ENCODE measurements at places on chromosomes 16 and 17. TPM values are rescaled to one million over a fixed set of nuclear protein-coding genes. Genes with fewer than 3 reads are reported as not detected.

GRCh38 chr16:49333259-49333597 lies 40.4 kb upstream of the C16orf78 start:
- no peak for DNase-seq

- DNase-seq, result no peak
Observed at GRCh38 chr16:85667841-85668413, 20.8 kb downstream of the GINS2 start.

GRCh38 chr16:4685292-4685691 lies 8.1 kb upstream of the NUDT16L1 start:
- no peak for DNase-seq

DNA sequence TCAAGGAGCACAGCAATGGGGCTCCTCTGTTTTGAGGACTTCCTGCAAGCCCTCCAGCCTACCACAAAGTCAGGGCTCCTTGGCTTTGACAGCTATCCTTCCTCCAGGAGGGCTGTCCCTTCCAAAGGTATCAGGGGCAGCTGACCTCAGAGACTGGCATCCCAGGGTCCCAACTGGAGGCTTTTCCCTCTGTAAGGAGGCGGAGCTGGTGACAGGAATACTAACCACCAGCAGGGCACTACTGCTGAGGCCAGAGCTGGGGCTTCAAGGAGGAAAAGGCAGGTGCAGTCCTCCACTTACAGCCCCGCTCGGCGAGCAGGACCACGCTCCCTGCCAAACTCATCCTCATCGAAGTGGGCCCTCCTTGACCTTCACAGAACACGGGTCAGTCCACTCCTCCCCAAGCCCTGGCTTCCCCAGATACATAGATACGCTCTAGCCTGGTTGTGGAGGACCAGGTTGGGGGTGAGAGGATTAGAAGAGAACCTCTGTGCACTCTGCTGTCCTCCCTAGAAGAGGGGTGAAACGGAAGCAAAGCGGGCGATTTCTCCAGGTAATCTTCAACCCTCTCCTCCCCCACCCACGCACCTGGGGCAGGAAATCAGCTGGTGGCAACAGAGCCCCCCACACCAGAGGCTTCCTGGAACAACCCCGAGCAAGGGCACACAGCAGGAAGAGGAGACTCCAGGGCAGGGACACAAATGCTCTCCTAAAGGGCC lies 20.5 kb downstream of the ST3GAL2 start:
- no peak for DNase-seq

DNA sequence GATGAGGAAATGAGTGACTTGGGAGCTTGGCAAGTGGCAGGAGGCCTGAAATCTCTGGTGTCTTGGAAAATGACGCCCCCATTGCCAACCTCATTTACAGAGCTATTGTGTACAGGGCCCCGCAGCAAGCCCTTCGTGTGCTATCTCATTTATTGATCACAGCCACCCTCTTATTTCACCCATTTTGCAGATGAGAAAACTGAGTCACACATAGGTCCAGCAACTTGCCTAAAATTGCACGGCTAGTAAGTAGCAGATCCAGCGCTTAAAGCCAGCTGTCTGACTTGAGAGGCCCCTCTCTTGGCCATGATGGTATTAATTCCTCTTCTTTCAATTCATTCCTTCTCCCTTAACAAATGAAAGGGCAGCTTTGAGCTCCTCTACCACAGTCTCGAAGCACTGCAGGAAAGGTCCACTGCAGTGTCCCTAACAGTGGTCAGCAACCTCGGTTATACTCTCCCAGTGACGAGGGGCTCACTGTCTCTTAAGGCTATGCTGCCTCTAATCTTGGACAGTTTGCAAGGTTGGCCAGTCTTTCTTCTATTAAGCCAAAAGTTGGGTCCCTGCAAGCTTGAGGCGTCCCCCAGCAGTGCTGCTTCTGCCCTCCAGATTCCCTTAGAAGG lies 162.2 kb downstream of the COPRS start:
- DNase-seq, result no peak

GRCh38 chr17:66687570-66688284 lies 147.2 kb upstream of the CACNG5 start:
- no peak for DNase-seq

- no peak for DNase-seq
Observed at GRCh38 chr17:21392266-21392665, 16.1 kb downstream of the KCNJ12 start.

GRCh38 chr16:81035398-81035974 lies at the start of gene ATMIN:
Gene ATMIN, plus strand, starts transcription at chr16:81035842. Its CDS starts 29 bp downstream, at chr16:81035871.
- DNase-seq, result peak; percentile 28

Gene RND2
- total RNA-seq, result 0.59 TPM

Gene DYNLL2
- total RNA-seq, result 19.8 TPM

Gene TPPP3
- 0.95 TPM for total RNA-seq

Gene SLC13A2
- not detected for total RNA-seq

Gene TMED6
- total RNA-seq, result 0.36 TPM

Gene CLN3
- total RNA-seq, result 60.9 TPM

Gene GABARAP
- total RNA-seq, result 289 TPM

Gene CTRL
- total RNA-seq, result 2.0 TPM
